ENCODE measurements at places on chromosomes 6 and 20.

DNA sequence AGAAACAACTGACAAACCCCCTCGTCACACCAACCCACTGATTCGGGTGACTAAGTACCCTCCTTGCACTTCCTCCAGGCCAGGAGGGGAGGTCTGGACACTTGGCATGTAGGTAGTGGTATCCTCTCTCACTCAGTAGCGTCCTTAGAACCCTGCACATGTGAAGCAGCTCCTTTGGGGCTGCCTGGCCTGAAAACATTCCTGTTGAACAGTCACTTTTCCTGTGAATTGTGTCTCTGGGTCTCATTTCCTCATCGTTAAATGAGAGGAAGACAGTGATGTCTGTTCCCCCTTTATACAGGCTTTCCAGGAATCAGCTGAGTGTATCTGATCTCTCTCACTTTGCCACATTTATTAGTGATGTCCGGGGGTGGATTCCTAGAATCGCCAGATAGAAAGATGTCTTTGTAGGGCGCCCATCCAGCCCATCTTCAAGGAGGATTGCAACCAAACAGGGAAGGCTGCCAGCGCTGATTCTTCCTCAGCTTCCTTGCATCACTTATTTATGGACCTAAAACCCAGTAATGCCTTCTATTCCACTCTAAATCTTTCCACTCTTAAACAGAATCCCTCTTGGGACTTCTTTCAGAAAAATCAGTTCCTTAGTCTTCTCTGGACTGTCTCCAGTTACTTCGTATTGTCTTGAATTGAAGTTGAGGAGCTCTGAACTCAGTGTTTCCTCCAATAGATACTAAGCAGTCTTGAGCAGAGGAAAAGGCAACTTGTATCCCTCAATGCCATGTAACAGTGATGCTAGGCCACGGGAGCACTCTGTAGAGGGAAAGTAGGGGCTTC is 9.4 kb upstream of the POPDC3 start:
- no peak overlapping the region for H3K27ac ChIP-seq
- H3K27me3 ChIP-seq = no peaks in the 10 kb centered on the region
- H3K36me3 ChIP-seq = no peaks in the 10 kb centered on the region
- DNase-seq = no peak
- no peak overlapping the region for H3K4me3 ChIP-seq

GRCh38 chr6:110534731-110535492 is 58.5 kb upstream of the SLC22A16 start:
- H3K4me3 ChIP-seq = no peak overlapping the region
- no peak for DNase-seq
- H3K36me3 ChIP-seq = no peaks in the 10 kb centered on the region
- H3K27me3 ChIP-seq = no peaks in the 10 kb centered on the region
- peaks cover 13% of the 10 kb centered on the region for H3K4me1 ChIP-seq

GRCh38 chr6:32932132-32932868 is 8.5 kb downstream of the HLA-DMB start:
- H3K36me3 ChIP-seq = no peaks in the 10 kb centered on the region
- no peak overlapping the region for H3K4me3 ChIP-seq
- H3K27ac ChIP-seq = no peak overlapping the region
- H3K4me1 ChIP-seq = no peaks in the 10 kb centered on the region

DNA sequence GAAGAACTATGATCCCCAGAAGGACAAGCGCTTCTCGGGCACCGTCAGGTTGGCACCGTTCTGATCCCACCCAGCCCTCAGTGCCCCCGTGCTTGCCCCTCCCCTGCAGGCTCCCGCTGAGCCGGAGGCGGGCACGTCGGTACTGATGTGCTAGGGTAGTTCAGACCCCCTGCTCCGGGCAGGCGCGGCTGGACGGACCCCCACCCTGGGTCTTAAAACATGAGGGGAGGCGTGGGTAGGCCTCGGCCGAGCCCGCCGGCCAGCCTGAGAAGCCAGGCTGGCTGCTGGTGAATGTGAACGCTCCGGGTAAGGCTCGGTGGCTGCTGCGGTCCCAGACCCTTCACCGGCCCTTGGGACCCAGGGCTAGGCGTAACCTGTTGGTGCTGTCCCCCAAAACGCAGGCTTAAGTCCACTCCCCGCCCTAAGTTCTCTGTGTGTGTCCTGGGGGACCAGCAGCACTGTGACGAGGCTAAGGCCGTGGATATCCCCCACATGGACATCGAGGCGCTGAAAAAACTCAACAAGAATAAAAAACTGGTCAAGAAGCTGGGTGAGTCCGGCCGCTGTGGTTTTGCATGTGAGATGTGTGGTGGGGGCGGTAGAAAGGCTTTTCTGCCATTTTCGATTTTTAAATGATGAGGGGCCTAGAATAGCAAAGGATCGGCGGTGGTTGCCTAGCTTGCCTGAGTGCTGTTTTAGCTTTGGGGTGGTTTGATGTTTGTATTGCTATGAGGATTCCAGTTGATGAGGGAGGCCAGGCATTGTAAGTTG is 964 bp downstream of the RPL10A start:
- DNase-seq = no peak
- peaks cover 26% of the 10 kb centered on the region for H3K4me1 ChIP-seq
- H3K4me3 ChIP-seq = peak overlapping the region; percentile 79
- no peaks in the 10 kb centered on the region for H3K36me3 ChIP-seq
- H3K27me3 ChIP-seq = no peaks in the 10 kb centered on the region

GRCh38 chr6:57423468-57423867 is 106.0 kb downstream of the PRIM2 start:
- H3K36me3 ChIP-seq = no peaks in the 10 kb centered on the region
- no peak for DNase-seq
- H3K4me1 ChIP-seq = no peaks in the 10 kb centered on the region
- H3K27ac ChIP-seq = no peak overlapping the region
- no peak overlapping the region for H3K4me3 ChIP-seq
- no peaks in the 10 kb centered on the region for H3K27me3 ChIP-seq

- H3K27ac ChIP-seq = peak overlapping the region; percentile 100
- no peaks in the 10 kb centered on the region for H3K27me3 ChIP-seq
- no peaks in the 10 kb centered on the region for H3K36me3 ChIP-seq
- H3K4me3 ChIP-seq = no peak overlapping the region
- peaks cover 7% of the 10 kb centered on the region for H3K4me1 ChIP-seq
These were observed 60.1 kb downstream of the TRIM38 start for GRCh38 chr6:26022737-26023136.

GRCh38 chr20:37372441-37372840 is 26.5 kb downstream of the SRC start:
- no peaks in the 10 kb centered on the region for H3K4me1 ChIP-seq
- H3K4me3 ChIP-seq = no peak overlapping the region

- no peak overlapping the region for H3K4me3 ChIP-seq
- no peaks in the 10 kb centered on the region for H3K36me3 ChIP-seq
- no peak overlapping the region for H3K27ac ChIP-seq
These were observed 94.4 kb upstream of the SIRPA start for GRCh38 chr20:1800777-1801176.

GRCh38 chr6:11609324-11610071 is 71.9 kb downstream of the TMEM170B start:
- no peak for DNase-seq
- H3K4me1 ChIP-seq = peaks cover 12% of the 10 kb centered on the region
- H3K27ac ChIP-seq = no peak overlapping the region

DNA sequence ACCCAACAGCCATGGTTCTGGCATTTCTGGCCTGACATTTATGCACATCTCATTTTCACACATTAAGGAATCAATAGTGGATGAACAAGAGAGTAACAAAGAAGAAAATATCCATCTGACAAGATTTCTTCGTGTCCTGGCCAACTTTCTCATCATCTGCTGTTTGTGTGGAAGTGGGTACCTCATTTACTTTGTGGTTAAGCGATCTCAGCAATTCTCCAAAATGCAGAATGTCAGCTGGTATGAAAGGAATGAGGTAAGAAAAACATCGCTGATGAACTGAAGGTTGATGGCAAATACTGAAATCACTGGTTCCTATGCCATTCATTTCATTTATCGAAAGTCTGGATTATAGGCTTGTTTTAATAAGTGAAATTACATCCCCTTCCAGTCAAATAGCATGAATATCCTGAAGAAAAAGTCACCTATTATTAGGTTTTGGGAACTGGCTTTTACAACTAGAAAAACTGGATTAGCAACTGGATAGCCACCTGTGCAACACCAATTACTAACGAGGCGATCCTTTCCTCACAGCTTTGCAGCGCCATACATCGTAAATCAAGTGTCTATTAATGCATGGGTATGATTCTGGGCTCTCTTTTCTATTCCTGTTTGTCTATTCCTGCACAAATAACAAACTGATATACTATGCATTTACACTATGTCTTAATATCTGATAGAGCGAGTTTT is 50.2 kb upstream of the NOP56 start:
- no peak for DNase-seq
- no peaks in the 10 kb centered on the region for H3K27me3 ChIP-seq
- H3K4me3 ChIP-seq = no peak overlapping the region
- no peaks in the 10 kb centered on the region for H3K36me3 ChIP-seq
- no peak overlapping the region for H3K27ac ChIP-seq

- peak; percentile 45 for DNase-seq
- H3K36me3 ChIP-seq = no peaks in the 10 kb centered on the region
- H3K4me3 ChIP-seq = no peak overlapping the region
- no peaks in the 10 kb centered on the region for H3K27me3 ChIP-seq
- no peak overlapping the region for H3K27ac ChIP-seq
These were observed 67.3 kb downstream of the MDGA1 start for GRCh38 chr6:37630281-37630799.

DNA sequence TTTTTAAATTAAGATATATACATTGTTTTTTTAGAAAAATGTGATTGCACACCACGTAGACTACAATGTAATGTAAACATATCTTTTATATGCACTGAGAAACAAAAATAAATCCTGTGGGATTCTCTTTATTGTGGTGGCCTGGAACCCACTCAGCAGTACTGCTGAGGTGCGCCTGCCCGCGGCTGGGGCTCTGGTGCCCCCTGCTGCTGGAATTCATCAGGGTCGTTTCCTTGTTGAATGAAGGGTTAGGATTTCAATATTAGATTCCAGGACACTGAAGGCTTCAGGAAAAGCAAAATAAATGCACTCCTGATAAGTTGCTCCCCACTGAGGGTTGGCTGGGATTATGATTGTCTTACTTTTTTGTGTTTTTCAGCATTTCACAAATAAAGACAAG is 175.8 kb upstream of the GGTLC1 start:
- H3K27me3 ChIP-seq = no peaks in the 10 kb centered on the region
- no peaks in the 10 kb centered on the region for H3K36me3 ChIP-seq
- no peaks in the 10 kb centered on the region for H3K4me1 ChIP-seq
- H3K4me3 ChIP-seq = no peak overlapping the region

DNA sequence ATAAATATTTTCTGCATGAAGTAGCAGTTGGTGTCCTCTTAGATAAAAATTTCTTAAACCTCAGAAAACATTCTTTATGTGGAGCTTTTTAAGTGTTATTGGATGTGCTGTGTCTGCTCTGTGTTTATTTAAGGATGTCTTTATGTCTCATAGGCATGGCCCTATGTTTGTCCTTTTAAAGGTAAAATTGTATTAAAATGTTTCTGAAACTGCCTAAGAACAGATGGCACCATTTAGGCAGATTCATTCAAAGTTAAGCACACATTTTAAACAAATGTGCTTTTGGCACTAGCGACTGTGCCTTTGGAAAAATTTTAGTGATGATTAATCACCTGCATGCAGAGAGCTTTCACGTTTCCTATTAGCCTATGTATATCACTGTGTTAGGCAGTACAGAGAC is 125.2 kb downstream of the KIF6 start:
- no peak overlapping the region for H3K4me3 ChIP-seq
- H3K27me3 ChIP-seq = no peaks in the 10 kb centered on the region
- peak; percentile 12 for DNase-seq
- H3K4me1 ChIP-seq = no peaks in the 10 kb centered on the region
- H3K27ac ChIP-seq = peak overlapping the region; percentile 74

GRCh38 chr20:61566691-61567090 is 314.6 kb downstream of the CDH4 start:
- H3K4me3 ChIP-seq = no peak overlapping the region
- no peaks in the 10 kb centered on the region for H3K4me1 ChIP-seq
- peaks cover 5% of the 10 kb centered on the region for H3K27me3 ChIP-seq

- peaks cover 14% of the 10 kb centered on the region for H3K4me1 ChIP-seq
- no peak for DNase-seq
- no peaks in the 10 kb centered on the region for H3K27me3 ChIP-seq
- H3K27ac ChIP-seq = peak overlapping the region; percentile 18
- H3K4me3 ChIP-seq = no peak overlapping the region
These were observed 474.2 kb downstream of the KIF16B start for GRCh38 chr20:16098890-16099639.

- DNase-seq = no peak
- H3K4me1 ChIP-seq = no peaks in the 10 kb centered on the region
- no peaks in the 10 kb centered on the region for H3K27me3 ChIP-seq
- no peak overlapping the region for H3K4me3 ChIP-seq
- H3K27ac ChIP-seq = no peak overlapping the region
These were observed 78.6 kb downstream of the RCAN2 start for GRCh38 chr6:46412662-46413061.

DNA sequence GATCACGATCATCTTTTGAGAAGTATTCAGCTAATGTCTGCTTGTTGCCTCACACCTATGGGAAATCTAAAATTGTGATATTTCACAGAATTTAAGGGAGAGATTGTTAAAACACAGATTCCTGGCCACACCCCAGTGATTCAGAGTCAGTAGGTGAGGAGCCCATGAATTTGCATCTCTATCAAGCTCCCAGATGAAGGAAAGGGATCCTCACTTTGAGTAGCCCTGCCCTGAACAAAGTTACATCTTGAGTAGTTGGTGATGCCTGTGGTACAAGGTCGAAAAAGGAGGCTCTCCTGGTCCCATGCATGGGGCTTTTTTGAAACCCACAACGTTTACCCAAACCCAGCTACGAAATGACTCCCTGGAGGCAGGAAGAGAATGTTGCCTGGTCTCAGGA is 79.5 kb downstream of the PAK5 start:
- no peak overlapping the region for H3K27ac ChIP-seq
- H3K27me3 ChIP-seq = no peaks in the 10 kb centered on the region
- H3K4me1 ChIP-seq = no peaks in the 10 kb centered on the region

GRCh38 chr20:53847139-53847836 is 223.1 kb downstream of the BCAS1 start:
- H3K4me3 ChIP-seq = no peak overlapping the region
- H3K36me3 ChIP-seq = no peaks in the 10 kb centered on the region
- H3K4me1 ChIP-seq = peaks cover 3% of the 10 kb centered on the region
- no peak overlapping the region for H3K27ac ChIP-seq

DNA sequence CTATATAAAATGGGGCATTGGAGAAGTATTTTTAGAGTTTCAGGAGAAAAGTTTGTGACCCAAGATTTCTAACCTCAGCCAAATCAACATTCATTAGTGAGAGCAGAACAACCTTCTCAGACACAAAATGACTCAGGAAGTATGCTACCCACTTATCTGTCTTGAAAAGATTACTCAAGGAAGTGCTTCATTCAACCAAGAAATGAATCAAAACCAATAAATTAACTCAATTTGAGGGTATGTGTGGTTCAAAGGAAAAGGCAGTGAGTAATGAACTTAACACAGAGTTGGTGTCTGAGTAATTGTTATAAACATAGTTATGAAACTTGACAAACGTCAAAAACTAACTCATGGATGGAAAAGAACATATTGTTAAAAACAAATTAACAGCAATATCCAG is 227.6 kb downstream of the HAO1 start:
- no peak overlapping the region for H3K4me3 ChIP-seq
- H3K4me1 ChIP-seq = peaks cover 5% of the 10 kb centered on the region
- no peaks in the 10 kb centered on the region for H3K27me3 ChIP-seq
- H3K36me3 ChIP-seq = no peaks in the 10 kb centered on the region
- H3K27ac ChIP-seq = no peak overlapping the region
